ENCODE measurements at places on chromosomes 7 and 10.

DNA sequence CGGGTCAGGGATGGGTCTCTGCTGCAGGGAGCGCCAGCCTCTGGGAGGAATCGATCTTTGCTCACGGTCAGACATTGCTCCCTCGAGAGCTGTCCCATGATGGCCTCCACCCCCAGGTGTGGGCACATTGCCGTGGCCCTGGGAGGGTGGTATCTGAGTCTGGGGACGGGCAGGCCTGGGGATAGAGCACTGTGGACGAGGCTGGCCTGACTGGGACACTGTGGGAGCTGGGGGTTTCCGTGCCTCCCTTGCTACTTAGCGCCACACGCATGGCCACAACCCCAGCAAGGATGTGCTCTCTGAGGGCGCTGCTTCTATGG, 55.7 kb downstream of the JAKMIP3 start:
- no peak for DNase-seq

DNA sequence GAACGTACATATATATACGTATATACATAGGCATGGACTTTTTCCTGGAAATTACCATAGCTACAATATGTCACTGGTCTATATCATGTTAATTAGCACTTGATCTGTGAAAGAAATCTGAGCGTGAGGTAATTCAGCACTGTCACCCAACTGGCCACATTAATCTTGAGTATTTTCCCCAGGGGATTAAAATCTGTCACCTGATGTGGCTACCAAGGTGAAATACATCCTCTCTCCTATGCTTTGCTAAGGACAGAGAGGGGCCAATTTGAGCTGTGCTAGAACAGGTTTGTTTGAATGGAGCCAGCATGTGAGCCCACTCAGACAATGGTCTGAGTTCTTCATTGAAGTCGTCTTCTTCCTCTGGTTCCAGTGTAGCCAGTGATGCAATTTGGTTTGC, 33.3 kb downstream of the CYCS start:
- DNase-seq = no peak

- no peak for DNase-seq
These were observed 68.2 kb downstream of the CUX1 start for GRCh38 chr7:101885597-101885955.

GRCh38 chr10:87559392-87559791, 54.7 kb downstream of the MINPP1 start:
- no peak for DNase-seq

GRCh38 chr10:3631291-3631690, 153.7 kb downstream of the KLF6 start:
- DNase-seq = no peak

GRCh38 chr7:41244246-41244645, 458.6 kb downstream of the INHBA start:
- DNase-seq = no peak

DNA sequence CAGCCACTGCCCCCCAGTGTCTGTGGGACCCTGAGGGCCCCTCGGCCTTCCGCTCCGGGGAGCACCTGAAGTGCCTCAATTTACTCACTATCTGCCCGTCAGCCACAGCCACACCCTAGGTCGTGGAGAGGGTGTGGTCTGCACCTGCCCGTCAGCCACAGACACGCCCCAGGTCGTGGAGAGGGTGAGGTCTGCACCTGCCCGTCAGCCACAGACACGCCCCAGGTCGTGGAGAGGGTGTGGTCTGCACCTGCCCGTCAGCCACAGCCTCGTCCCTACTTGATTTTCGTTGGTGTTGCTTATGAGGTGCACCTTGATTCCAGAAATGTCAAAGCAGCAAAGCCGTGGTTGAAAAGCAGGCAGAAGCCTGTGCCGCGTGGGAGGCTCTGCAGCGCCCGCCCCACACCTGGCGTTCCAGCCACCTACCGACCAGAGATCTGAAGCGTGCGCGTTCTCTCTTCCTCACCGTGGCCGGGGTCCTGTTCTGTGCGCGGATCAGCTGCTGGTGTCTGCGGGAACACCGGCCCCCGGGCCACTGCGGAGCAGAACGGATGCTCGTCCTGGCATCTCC, 101.6 kb downstream of the DYNC2I1 start:
- peak; percentile 14 for DNase-seq
